ENCODE measurements at places on chromosomes 6 and 20.

DNA sequence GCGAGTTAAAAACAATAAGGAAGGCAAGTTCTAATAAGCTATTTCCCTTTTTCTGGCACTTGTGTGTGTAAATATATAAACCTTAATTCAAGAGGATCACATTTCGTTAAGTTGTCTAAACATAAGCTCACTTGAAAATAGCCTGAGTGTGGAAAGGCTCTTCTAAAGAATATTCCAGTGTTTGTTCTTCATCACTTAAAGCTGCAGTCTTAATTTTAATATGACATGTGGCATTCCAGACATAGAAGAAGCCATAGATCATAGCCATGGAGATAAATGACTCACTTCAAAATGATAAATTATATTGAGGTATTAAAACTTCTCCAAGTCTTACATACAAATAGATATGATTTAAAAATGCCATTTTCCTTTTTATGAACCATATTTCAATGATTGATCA lies 42.1 kb downstream of the IYD start:
- DNase-seq: no peak

DNA sequence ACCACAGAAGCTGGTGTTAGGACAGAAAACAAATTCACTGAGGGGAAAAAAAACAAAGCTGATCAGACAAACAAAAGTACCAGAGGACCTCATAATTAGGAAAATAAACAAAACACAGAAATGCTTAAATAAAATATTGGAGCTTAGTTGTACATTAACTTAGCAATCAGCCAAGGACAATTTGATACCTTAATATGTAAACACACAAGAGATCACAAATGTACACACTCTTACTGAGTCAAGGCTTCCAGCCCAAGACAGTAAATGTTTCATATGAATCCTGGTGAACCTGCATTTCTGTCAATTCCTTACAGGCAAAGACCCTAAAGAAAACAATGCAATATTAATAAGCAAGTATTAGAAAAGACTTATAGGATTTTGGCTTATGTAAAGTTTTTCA lies 62.0 kb upstream of the SPTLC3 start:
- no peak for DNase-seq

DNA sequence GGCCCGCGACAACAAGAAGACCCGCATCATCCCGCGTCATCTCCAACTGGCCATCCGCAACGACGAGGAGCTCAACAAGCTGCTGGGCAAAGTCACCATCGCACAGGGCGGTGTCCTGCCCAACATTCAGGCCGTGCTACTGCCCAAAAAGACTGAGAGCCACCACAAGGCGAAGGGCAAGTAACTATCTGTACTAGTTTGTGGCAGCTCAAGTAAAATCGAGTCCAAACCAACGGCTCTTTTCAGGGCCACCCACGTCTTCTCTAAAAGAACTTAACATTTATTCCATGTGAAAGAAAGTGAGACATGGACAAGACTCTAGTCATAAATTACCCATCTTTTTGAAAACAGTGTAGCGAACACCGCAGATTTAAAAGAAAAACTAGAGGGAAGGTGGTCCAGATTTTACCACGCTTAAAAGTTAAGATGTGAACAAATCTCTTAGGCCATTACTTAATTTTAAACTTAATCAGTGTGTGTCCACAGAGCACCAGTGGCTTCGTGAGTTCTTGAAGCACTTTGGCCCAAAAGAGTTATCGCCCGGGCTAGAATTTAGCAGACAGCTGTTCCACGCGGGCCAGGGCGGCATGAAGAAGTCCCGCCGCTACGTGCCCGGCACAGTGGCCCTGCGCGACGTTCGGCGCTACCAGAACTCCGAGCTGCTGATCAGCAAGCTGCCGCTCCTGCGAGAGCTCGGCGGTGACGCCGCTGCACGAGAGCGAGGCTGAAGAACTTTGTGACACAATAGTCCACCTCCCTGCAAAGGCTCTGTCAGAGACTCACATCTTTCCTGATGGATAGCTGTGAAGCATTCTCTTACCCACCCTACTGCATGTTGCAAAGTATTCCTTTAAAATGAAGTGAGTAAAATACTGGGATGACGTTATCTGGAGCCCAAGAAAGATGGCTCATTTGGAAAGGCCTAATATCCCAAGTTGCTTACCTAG lies 113.9 kb upstream of the PRSS16 start:
- DNase-seq: no peak

GRCh38 chr6:150617496-150618460 lies 18.1 kb downstream of the PLEKHG1 start:
- no peak for DNase-seq

GRCh38 chr6:9978480-9978879 lies 436.4 kb downstream of the TFAP2A start:
- DNase-seq: no peak
